Small intestine (tissue), 16 donors: ENCODE measurements at places on chromosomes 16 and 17. TPM values are rescaled to one million over a fixed set of nuclear protein-coding genes. Genes with fewer than 3 reads are reported as not detected.
A peak's percentile ranks its signal among the peaks of the same experiment; 100 is the strongest.

The KRTAP3-3 gene
- polyA plus RNA-seq = not detected

The EPX gene
- not detected for polyA plus RNA-seq

The CFAP97D1 gene
- polyA plus RNA-seq = not detected

The KRT25 gene
- polyA plus RNA-seq = 0.04 TPM

The CMTR2 gene
- polyA plus RNA-seq = 13.0 TPM

The PPY gene
- polyA plus RNA-seq = not detected

The CDK3 gene
- polyA plus RNA-seq = 71.3 TPM

The NPW gene
- not detected for polyA plus RNA-seq

DNA sequence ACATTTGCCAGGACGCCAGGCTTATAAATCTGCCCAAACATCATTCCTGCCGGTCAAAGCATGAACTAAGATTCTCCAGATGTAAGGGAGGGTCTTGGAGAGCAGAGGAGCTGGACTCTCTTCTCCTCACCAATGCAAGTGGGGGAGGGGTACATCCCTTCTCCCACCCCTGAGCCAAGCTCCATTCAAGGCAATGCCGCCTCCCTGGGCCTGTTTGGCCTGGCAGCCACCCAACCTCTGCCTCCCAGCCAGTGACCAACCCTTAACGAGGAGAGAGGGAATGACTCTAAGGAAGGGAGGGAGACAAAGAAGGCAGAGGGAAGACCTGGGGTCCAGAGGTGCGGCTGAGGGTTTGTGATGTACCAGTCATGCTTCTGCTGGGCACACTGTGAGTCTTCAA is 13.8 kb downstream of the C17orf50 start:
- H3K27me3 ChIP-seq = no peaks in the 10 kb centered on the region
- H3K4me1 ChIP-seq = peaks cover 3% of the 10 kb centered on the region
- no peak for DNase-seq
- H3K27ac ChIP-seq = no peak overlapping the region
- H3K36me3 ChIP-seq = peaks cover 2% of the 10 kb centered on the region

DNA sequence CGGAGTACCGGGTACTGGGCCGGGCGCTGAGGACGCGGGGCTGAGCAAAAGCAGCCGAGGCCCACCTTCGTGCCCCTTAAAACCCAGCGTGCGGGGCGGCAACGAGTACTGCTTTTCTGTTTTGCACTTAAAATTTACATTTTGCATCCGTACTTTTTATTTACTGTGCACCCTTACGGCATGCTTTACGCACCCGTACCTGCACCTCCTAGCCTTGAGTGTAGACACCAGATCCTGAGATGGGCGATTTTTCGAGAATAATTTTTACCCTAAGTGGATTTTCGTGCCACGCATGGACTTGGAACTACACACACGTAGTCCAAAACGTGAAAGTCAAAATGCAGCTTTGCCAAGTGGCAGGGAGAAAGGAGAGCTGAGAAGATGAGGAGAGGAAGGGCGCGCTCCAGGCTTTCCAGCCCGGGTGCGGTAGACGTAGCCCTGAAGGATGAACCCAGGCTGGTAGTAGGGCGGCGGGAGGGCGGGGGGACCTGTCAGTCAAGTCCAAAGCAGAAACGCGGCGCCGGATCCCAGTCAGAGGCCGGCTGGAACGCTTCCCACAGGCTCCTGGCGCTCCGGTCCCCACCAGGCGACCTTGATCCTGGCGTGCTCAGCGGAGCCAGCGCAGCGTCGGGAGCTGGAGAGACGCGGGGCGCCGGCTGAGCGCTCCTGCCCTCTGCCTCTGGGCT is 1.2 kb upstream of the CBLN1 start:
- peak; percentile 34 for DNase-seq
- H3K27ac ChIP-seq = no peak overlapping the region
- peaks cover 4% of the 10 kb centered on the region for H3K4me1 ChIP-seq

DNA sequence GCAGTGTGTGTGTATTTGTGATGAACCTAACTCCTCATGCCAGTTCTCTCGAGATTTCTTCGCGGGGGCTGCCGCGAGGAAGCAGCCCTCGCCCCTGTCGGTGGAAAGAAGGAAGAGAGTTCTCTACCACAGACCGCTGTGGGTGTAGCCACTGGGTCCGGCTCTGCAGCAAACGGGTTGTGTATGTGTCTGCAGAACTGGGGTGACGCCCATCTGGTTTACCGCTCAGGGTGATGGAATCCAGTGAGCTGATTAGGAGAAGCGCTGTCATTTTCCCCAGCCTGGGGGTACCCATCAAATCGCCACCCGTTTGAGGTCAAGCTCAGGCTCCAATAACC is 7.7 kb downstream of the CORO6 start:
- H3K4me1 ChIP-seq = peaks cover 5% of the 10 kb centered on the region
- H3K27me3 ChIP-seq = peaks cover 82% of the 10 kb centered on the region
- no peaks in the 10 kb centered on the region for H3K36me3 ChIP-seq
- H3K4me3 ChIP-seq = no peak overlapping the region

GRCh38 chr17:5823219-5823618 is 238.9 kb upstream of the NLRP1 start:
- H3K4me3 ChIP-seq = no peak overlapping the region
- H3K27me3 ChIP-seq = no peaks in the 10 kb centered on the region
- H3K27ac ChIP-seq = no peak overlapping the region

DNA sequence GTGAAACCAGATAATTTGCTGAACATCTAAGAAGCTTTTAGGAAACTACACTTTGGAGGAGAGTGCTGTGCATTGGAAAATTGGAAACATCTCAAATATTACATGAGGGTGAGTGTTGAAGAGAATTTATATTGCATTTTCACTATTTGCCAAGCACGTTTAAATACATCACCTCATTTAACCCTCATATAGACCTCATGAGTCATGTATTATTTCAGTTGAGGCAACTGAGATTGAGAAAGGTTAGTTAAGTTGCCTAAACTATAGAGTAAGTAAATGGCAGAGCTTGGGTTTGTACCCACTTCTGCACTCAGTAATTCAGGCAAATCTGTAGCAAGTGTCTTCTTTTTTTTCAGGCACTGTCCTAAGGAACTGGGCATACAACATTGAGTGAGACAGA is 3.7 kb upstream of the NLK start:
- no peaks in the 10 kb centered on the region for H3K27me3 ChIP-seq
- no peak overlapping the region for H3K27ac ChIP-seq
- no peak for DNase-seq
- no peaks in the 10 kb centered on the region for H3K36me3 ChIP-seq

DNA sequence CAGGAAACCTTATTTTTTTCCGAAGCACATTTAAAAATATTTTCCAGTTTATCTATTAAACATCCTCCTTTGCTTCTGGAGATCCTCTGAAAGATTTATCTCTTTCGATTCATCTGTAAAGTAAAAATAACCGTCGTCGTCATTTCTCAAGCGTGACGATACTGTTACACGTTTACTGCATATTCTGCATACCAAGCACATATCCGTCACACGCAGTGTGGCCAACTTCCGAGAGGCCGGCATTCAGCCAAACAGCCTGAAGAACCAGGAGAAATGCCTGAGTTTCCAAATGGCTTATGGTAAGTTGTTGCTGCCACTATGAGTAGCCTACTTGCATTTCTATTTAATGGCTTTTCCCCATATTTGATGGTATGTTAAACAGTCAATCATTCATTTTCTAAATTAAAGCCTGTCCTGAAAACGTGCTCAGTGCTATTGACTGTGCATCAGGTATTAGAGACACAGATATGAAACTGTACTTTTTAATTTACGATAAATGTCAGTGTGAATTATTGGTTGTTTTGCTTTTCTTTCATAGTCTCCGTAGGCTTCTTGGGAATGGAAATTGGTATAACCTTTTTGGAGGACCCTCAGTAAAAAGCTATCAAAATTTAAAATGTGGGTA is 275.7 kb downstream of the WWOX start:
- H3K27ac ChIP-seq = no peak overlapping the region
- H3K36me3 ChIP-seq = no peaks in the 10 kb centered on the region
- H3K4me3 ChIP-seq = no peak overlapping the region
- DNase-seq = no peak
- no peaks in the 10 kb centered on the region for H3K4me1 ChIP-seq
- no peaks in the 10 kb centered on the region for H3K27me3 ChIP-seq

GRCh38 chr17:49146620-49147306 is 14.2 kb downstream of the B4GALNT2 start:
- no peak overlapping the region for H3K4me3 ChIP-seq
- no peaks in the 10 kb centered on the region for H3K36me3 ChIP-seq
- H3K27me3 ChIP-seq = no peaks in the 10 kb centered on the region
- no peak overlapping the region for H3K27ac ChIP-seq
- H3K4me1 ChIP-seq = no peaks in the 10 kb centered on the region

GRCh38 chr17:79476074-79476652 is 134.7 kb downstream of the RBFOX3 start:
- no peaks in the 10 kb centered on the region for H3K4me1 ChIP-seq
- H3K27me3 ChIP-seq = peaks cover 3% of the 10 kb centered on the region
- H3K27ac ChIP-seq = no peak overlapping the region
- no peak overlapping the region for H3K4me3 ChIP-seq
- DNase-seq = no peak
- H3K36me3 ChIP-seq = no peaks in the 10 kb centered on the region

DNA sequence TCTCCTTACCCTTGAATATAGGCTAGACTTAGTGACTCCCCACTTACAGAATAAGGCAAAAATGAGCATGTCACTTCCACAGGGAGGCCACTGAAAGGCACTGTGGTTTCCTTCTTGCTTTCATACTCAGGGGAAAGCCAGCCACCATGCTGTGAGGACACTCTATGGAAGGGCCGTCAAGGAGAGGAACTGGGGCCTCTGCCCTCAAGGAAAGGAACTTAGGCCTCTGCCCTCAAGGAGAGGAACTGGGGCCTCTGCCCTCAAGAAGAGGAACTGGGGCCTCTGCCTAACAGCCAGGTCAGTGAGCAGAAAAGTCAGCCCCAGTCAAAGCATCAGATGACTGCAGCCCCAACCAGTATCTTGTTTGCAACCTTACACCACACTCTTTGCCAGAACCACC is 30.1 kb downstream of the VPS35 start:
- no peaks in the 10 kb centered on the region for H3K27me3 ChIP-seq
- peak; percentile 56 for DNase-seq
- no peaks in the 10 kb centered on the region for H3K4me1 ChIP-seq
- peaks cover 3% of the 10 kb centered on the region for H3K36me3 ChIP-seq

DNA sequence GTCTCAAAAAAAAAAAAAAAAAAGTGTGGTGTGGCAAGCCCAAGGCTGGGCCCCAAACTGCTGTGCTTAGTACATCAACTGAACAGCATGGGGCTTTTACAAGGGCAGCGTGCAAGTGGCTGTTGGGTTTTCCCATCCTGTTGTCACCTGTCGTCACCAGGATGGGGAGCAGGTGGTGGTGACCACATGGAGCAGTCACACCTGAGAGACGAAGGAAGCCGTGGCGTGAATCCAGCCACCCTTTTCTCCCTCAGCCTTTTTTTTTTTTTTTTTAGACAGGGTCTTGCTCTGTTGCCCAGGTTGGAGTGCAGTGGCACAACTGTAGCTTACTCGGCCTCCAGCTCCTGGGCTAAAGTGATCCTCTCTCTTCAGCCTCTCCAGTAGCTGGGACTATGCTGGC is 4.1 kb upstream of the MRPL58 start:
- no peaks in the 10 kb centered on the region for H3K4me1 ChIP-seq
- H3K27me3 ChIP-seq = no peaks in the 10 kb centered on the region
- no peaks in the 10 kb centered on the region for H3K36me3 ChIP-seq
- H3K4me3 ChIP-seq = no peak overlapping the region

DNA sequence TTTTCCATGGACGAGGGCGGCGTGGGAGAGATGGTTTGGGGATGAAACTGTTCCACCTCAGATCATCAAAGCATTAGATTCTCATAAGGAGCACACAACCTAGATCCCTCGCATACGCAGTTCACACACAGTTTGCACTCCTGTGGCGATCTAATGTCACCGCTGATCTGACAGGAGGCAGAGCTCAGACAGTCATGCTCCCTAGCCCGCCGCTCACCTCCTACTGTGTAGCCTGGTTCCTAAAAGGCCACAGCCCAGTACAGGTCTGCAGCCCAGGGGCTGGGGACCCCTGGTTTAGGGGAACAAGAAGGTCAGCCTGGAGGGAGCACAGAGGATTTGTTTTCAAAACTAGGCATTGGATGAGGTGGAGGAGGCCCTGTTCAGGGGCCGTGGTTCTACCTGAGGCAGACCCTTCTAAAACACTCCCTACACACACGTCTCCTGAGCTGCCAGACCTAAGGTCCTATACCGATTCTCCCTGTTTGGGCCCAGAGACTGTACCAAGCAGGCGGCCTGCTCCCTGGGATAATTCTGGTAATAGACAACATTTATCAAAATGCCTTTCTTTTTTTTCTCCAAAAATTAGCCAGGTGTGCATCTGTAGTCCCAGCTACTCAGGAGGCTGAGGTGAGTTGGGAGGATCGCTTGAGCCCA is 38.6 kb downstream of the AXIN2 start:
- H3K36me3 ChIP-seq = no peaks in the 10 kb centered on the region
- H3K4me1 ChIP-seq = peaks cover 15% of the 10 kb centered on the region
- no peaks in the 10 kb centered on the region for H3K27me3 ChIP-seq
- DNase-seq = no peak

DNA sequence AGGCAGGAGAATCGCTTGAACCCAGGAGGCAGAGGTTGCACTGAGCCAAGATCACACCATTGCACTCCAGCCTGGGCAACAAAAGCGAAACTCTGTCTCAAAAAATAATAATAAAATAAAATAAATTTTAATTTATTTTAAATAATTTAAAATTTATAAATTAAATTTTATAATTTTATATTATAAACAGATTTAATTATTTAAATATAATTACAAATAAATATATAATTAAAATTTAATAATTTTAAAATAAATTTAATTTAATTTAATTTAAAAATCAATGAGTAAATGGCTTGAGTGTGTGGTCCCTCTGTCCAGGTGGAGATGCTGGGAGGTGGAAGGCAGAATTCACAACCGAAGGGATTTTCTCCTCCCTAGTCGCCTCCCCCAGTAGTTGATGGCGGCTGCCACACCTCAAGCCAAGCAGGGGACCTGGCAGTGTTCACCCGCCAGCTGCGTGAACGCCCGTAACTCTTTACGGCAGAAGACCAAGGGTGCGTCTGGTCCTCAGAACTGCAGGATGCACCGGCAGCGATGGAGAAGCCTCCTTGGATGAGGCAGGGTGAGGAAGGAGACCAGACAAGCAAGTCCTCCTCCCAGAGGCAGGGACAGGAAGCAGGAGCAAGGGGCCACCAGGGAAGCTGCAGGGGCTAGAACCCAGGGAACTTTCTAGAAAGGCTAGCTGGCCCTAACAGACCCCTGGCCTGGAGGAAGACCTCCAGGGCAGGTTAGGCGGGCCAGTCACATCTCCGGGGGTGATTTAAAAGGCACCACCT is 22.9 kb upstream of the KRT17 start:
- H3K4me3 ChIP-seq = no peak overlapping the region
- H3K36me3 ChIP-seq = no peaks in the 10 kb centered on the region
- H3K4me1 ChIP-seq = peaks cover 7% of the 10 kb centered on the region
- no peak overlapping the region for H3K27ac ChIP-seq
- no peak for DNase-seq

GRCh38 chr17:35701491-35701890 is 29.9 kb upstream of the RASL10B start:
- H3K4me1 ChIP-seq = no peaks in the 10 kb centered on the region
- H3K4me3 ChIP-seq = no peak overlapping the region
- no peaks in the 10 kb centered on the region for H3K27me3 ChIP-seq
- no peak for DNase-seq

- H3K4me3 ChIP-seq = no peak overlapping the region
- no peak overlapping the region for H3K27ac ChIP-seq
- no peaks in the 10 kb centered on the region for H3K36me3 ChIP-seq
- no peak for DNase-seq
- no peaks in the 10 kb centered on the region for H3K4me1 ChIP-seq
These were observed 1241.8 kb upstream of the GOT2 start for GRCh38 chr16:59975953-59976352.
